Subcutaneous preadipocyte (primary cell): ENCODE measurements at places on chromosomes 2 and 18. TPM values are rescaled to one million over a fixed set of nuclear protein-coding genes. Genes with fewer than 3 reads are reported as not detected.

The EVX2 gene
- not detected in 2 replicates for total RNA-seq

The ERFE gene
- 7.0 and 8.0 TPM in 2 replicates for total RNA-seq

The C2orf72 gene
- total RNA-seq = 0.20 and 0.37 TPM in 2 replicates

The GATA6 gene
- 1.5 and 1.8 TPM in 2 replicates for total RNA-seq

The UGT1A1 gene
- not detected in 2 replicates for total RNA-seq

The SERPINB11 gene
- total RNA-seq = not detected in 2 replicates

The ASB18 gene
- not detected in 2 replicates for total RNA-seq

The AQP12A gene
- not detected in 2 replicates for total RNA-seq

The REEP1 gene
- total RNA-seq = under 0.01 and 0.20 TPM in 2 replicates

The CDKL4 gene
- 1.2 and 1.5 TPM in 2 replicates for total RNA-seq

The KIDINS220 gene
- 62.1 and 66.5 TPM in 2 replicates for total RNA-seq

The EGR4 gene
- not detected in 2 replicates for total RNA-seq

The SFTPB gene
- not detected in 2 replicates for total RNA-seq

The DYNAP gene
- 0.20 TPM in 1 of 2 replicates, not detected in the other for total RNA-seq

The FOXD4L1 gene
- total RNA-seq = under 0.01 TPM in 1 of 2 replicates, not detected in the other

The ALKAL2 gene
- not detected in 2 replicates for total RNA-seq

The CCDC102B gene
- total RNA-seq = 7.3 and 9.8 TPM in 2 replicates

The DQX1 gene
- total RNA-seq = not detected in 2 replicates

The MRO gene
- total RNA-seq = 0.37 and 0.39 TPM in 2 replicates

The NEB gene
- total RNA-seq = 0.20 and 0.73 TPM in 2 replicates

The CLASP1 gene
- 40.1 and 47.1 TPM in 2 replicates for total RNA-seq
